ENCODE measurements at places on chromosomes 16 and 17.

DNA sequence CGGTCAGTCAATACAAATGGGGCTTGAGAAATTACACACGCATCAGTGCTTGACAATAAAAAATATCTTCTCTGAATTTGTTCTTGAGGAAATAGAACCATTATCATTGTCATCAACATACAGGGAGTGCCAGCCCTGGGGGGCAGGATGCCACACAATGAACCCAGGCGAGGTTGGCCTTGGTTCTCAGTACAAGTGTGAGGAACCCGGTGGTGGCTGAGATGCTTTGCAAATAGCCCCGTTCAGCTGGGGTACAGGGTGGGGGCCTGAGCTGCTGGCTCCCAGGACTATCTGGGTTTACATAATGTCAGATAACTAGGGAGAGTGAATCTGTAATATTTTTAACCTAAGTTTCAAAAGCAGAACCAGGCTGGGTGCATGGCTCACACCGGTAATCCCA, 112.8 kb upstream of the CDC42EP4 start:
- no peak for DNase-seq

- no peak for DNase-seq
These were observed 3.3 kb downstream of the RARA start for GRCh38 chr17:40312131-40312731.

- no peak for DNase-seq
These were observed 15.8 kb downstream of the ANKFY1 start for GRCh38 chr17:4247971-4248388.

DNA sequence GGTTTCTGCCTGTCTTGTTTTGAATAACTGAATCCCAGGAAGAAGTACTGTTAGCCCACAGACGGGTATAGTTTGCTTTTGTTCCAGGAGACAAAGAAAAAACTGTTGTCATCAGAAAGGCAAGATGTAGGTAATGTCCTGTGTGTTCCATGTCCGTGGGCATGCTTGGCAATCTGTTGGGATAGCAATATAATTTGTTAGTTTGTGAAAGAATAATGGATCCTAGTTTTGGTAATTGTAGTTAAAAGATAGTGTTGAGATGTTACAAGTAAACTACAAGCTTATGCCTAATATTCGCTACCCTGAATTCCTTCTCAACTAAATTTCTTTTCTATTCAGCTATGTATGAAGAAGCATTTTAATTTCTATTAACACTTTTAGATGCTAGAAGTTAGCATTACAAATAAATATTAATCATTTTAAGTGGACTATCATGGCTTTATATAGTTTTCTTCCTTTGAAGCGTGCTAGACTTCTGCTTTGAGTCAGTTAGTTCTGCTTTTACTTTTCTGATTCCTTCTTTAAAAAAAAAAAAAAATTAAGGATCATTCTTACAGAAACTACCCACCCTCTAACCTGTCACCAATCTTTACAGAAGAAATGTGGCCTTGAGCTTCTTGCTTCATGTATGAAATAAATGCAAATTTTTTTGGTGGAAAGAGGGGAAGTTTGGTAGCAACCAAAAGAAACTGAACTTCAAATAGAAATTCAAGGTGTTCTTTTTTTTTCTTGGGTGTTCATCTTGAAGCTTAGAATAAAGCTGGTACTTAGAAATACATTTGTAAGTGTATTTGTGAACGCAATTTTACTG, 2.4 kb downstream of the EVI2A start:
- no peak for DNase-seq

DNA sequence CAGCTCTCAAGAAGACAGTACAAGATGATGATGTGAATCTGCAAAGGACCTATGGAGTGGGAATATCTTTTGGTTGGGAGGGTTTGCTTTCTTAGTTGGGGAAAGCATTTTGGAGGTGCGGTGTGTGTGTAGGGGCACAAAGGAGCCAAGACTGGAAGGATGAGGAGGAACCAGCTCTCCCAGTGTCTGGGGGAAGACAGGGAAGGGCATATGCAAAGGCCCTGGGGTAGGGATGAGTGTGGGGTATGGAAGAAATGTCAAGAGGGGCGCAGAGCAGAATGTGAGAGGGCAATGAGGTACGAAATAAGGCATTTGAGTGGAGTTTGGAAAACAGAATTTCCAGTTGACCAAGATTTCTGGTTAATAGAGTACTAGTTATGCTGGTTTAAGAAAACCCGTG, 187.4 kb downstream of the SNX29 start:
- DNase-seq, result no peak

- DNase-seq, result no peak
These were observed 308.7 kb upstream of the N4BP1 start for GRCh38 chr16:48918520-48919258.

- no peak for DNase-seq
These were observed 25.2 kb upstream of the SMPD3 start for GRCh38 chr16:68473358-68474070.

- DNase-seq, result no peak
These were observed 504.9 kb upstream of the HSBP1 start for GRCh38 chr16:83302853-83303252.

DNA sequence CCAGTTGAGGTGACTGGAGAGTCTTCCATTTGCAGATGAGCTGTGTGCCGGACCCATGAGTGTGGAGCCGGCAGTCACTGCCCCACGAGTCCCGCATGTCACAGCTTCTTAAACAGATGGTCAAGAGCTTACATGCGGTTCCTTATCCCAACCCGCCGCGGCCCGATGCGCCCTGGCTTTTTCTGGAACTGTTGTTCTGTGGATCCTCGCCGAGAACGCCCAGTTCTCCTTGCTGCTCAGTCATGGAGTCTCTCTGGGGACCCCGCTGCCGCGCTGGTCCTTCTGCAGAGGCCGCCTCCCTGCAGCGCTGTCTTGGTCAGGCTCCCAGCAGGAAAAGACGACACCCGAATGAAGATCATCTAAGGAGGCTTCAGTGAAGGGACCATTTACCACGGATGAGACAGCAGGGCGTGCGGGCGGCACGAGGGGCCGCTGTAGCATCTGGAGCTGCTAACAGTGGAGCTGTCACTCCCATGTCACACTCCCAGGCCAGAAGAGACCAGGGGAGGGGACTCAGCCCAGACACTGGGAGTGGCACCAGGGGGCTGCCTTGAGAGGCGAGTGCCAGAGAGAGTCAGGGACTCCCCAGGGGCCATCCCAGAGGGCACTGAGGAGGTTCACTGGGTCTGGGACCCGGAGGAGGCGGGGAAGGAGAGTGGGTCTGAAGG, 10.8 kb upstream of the LGALS3BP start:
- no peak for DNase-seq

DNA sequence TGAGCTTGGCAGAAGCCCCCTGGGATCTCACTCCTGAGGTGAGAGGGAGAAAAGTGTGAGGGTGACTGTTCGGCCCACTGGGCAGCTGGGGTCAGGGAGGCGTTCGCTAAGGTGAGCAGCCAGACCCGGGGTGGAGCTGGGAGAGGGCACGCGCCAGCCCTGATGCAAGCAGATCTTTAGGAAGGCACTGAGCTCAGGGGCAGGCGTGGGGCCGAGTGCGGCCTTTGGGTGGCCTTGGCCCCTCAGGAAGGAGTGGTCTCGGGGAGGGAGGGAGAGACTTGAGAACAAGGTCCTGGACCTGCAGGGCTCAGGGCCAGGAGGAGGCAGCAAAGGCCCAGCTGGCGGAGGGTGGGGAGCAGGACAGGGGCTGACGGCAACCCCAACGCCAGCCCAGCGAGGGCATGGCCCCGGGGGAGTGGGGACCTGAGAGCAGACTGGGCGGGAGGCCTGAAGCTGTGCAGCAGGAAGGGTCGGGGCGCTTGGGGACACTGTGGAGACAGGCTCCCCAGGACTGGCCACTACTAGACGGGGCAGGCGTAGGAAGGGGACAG, 14.5 kb upstream of the WDR45B start:
- no peak for DNase-seq

GRCh38 chr17:40349477-40349894, 15.1 kb downstream of the GJD3 start:
- DNase-seq, result no peak

DNA sequence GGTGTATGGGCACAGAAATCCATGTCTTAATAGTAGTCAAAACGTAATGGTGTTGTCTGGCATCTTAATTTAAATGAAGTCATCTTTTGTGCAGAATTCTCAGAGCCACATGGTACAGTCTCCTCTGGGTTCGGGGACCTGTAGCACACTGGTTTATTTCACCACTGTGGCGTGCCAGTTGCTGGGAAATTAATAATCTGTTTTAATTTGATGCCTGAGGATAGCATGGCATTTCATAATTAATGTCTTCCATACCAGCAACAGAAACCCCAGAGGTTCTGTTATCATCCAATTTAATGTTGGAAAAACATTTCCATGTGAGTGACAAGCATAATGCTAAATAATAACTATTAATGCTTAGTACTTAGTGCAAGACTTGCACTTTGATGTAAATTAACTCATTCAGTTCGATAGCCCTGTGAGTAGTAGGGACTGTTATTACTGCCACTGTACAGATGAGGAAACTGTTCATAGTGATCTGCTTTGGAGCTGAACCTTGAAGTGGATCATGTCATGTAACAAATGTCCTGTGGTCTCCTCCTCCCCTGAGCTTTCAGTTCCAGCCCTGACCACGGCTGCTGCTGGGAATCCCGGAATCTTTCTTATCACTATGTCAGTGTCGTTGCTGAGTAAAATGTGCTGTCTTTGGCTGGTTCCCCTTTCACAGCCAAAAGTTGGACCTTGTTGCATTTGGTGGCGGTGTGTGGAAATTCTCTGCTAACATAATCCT, 51.2 kb downstream of the SNX29 start:
- no peak for DNase-seq

GRCh38 chr17:57890857-57891232, 41.0 kb upstream of the MRPS23 start:
- no peak for DNase-seq

DNA sequence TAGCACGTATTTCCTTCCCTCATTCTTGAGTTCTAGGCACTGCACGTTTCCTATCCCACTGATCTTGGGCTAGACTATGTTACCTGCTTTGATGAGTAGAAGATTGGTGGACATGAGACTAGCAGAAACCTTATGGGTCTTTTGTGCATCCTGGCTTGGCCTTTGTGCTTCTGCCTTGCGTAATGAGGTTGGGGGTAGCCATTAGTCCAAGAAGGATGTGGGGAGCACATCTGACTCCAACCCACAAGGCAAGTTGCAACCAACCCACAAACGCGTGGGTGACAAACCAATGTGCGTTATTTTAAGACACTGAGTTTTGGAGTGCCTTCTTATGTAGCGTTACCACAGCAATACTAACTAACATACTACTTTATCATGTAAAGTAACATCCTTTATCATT, 180.4 kb upstream of the IRX5 start:
- no peak for DNase-seq

GRCh38 chr17:82603981-82604448, 44.2 kb downstream of the WDR45B start:
- no peak for DNase-seq

GRCh38 chr16:62019851-62020250, 16.4 kb downstream of the CDH8 start:
- no peak for DNase-seq

- DNase-seq, result no peak
These were observed 2.1 kb upstream of the C1QL1 start for GRCh38 chr17:44970136-44970741.

DNA sequence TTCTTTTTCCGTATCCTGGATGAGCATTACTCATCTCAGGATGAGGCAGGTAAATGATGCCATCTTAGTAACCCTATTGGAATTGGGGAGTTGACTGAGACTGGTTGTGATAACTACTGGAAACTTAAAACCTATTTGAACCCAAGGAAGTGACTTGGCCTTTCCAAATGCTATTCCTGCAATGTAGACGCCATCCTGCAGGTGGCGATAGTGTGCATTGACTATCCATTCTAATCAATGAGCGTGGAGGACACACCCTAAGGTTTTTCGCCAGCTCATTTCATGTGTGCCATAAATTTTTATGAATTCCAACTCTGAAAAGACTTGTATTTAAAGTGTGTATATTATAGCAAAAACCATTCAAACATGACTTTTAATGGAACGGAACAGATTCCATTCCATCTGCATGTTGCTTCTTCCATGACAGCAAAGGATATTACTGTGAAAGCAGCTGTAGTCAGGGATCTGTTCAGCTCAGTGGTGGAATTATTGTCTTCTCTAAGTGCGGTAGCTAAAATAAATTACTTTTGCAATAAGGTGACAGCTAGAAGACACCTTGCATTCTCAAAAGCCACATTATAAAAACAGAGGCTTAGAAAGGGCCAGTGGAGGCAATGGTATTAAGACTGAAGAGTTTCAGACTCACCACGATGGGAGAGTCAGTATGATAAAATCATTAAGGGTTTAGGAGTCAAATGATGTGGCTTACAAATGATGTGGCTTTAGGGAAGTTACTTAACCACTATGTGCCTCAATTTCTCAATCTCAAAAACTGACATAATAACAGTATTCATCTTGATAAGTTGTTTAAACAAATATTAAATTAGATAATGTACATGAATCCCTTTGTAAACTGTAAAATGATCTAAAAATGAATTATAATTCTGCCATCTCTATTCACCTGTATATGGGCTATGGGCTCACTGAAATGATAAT, 55.5 kb downstream of the SYT17 start:
- no peak for DNase-seq

DNA sequence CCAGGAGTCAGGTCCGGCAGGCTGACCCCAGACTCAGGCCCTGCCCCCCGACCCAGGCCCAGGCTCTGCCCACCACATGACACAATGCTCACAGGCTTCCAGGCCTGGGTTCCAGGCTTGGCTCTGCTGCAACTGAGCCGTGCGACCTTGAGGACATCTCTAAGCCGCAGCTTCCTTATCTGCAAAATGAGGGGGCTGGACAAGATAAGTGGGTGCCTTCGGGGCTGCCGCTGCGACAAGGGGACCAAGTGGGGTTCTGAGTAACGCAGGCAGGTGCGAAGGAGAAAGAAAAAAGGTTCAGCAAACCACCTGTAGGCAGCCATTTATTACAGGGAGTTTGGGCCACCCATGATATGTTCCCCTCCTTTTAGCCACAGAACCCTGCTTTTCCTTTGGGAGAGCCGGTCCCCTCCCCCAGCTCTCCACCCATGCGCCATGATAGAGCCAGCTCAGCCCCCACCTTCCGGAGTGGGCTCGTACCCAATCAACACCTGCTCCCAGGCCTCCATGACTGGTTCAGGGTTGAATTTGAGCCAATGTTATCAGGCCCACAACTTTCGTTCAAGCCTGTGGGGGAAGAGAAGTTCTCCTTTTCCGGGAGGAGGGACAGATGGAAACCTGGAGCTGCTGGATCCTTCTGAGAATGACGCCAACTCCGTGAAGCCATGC, 38.2 kb downstream of the RTN4RL1 start:
- no peak for DNase-seq

DNA sequence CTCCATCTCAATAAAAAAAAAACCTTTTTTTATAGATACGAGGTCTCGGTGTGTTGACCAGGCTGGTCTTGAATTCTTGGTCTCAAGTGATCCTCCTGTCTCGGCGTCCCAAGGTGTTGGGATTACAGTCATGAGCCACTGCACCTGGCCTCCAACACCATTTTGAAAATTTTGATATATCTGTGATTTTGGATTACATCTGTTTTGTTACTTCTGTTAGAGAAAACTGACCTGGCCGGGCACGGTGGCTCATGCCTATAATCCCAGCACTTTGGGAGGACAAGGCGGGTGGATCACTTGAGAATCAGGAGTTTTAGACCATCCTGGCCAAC, 18.6 kb downstream of the RMI2 start:
- no peak for DNase-seq

Data from activated T-helper 1 cell treated with Interleukin-2 at 50 U/mL for 16 hours (primary cell).